Left renal cortex interstitium (tissue), 4 donors: ENCODE measurements at places on chromosomes 11 and 22.

DNA sequence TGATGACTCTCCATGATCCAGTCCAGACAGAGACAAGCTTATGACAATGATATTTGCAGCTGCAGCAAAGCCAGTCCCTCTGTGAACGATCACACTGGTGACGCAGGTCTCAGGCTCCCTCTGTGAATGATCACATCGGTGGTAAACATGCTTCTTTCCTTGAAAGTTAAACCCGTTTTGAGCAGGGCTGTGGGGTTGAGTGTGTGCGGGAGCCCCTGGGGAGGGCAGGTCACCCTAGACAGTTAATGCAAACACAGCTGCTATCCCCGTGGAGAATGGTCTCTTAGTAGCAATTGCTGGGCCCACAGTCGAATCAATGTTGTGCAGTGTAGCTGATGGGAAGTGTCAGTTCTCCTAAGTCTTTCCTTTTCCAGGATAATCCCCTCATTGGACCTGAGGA, 71.0 kb upstream of the KIRREL3 start:
- DNase-seq = no peak

- no peak for DNase-seq
Observed at GRCh38 chr11:121132211-121132976, 31.4 kb downstream of the TECTA start.

DNA sequence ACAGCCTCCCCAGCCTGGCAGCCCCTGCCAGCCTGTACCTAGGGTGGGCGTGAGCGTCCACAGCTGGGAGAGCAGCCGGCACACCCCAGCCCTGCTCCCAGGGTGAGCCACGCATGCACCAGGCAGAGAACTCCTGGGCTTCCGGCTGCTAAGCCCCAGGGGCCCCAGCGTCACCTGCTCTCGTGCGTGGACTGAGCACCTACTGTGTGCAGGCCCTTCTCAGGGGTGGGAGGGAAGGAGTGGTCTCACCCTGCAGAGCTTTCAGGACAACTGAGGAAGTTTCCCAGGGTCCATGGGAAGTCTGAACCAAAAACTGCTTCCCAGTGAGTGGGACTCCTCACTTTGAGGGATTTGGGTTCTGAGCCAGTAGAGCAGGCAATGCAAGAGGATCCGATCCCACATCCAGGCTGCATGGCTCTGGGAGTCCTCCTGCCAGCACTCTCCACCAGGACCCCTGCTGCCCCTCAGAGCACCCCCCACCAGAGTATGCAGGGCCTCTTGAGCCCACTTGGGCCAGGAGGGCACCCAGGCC, 47.1 kb upstream of the PRODH start:
- no peak for DNase-seq

GRCh38 chr22:41201141-41201540, 4.0 kb upstream of the L3MBTL2 start:
- no peak for DNase-seq

- DNase-seq = no peak
Observed at GRCh38 chr11:87600938-87601337, 563.2 kb downstream of the TMEM135 start.

DNA sequence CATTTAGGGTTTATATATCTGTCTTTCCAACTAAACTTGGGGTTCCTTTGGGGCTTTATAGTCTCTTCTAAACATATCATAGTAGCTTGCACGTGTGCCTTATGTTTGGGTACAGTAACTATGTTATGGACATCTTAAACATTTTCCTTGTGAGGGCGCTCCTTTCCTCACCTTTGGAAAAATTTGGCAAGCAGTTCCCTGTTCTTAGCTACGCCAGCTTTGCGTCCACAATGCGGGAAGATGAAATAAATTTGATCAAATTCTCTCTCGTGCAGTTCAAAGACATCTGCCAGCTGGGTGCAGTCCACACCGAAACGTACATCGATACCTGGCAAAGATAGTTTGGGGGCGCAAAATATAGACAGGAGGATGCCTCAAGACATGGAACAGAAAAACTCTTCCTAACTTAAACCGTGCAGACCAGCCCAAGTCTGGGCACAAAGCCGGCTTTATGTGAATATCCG, 548 bp downstream of the FDXACB1 start:
- no peak for DNase-seq

DNA sequence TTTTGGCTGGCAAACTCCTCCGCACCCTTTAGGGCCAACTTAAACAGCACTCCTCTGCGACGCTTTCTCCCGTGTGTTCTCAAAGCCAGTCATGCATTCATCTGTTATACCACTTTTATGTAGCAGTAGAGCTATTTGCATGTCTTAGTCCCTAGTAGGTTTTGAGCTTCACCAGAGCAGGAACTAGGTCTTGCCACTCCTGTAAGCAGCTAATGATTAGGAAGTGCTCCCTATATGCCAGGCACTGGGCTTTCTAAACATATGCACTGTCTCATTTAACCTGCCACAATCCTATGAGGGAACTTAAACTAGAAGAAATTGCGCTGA, 180.8 kb downstream of the DBX1 start:
- no peak for DNase-seq

GRCh38 chr11:122668562-122669090, 13.1 kb downstream of the UBASH3B start:
- DNase-seq = no peak

- no peak for DNase-seq
Observed at GRCh38 chr22:27880778-27881394, 38.2 kb downstream of the PITPNB start.

DNA sequence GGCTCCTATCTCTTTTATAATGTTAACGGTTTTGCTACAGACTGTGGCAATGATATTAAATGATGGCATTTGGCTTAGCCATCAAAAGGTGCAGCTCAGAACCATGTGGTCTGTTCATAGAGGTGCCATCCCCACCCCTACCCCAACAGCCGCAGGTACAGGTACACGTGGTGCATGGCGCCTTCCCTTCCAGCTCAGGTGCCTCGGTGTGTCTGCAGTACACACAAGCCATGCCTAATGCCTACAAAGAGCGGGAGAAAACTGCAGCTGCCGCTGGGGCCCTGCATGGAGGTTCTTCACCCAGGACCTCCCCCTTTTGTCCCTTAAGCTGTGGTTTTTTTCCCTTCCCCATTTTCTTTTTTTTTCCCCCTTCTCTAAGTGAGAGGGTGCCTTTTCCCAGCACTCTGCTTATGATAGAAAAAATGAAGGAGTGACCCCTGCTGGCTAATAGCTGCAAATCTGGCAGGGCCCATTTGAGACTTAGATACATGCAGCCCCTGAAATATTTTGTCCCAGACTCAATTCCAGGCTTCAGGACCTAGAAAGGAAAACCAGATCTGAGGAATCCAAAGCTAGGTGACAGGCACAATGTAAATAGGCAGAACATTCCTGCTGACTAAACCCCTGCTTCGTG, 6.5 kb downstream of the OR52M1 start:
- DNase-seq = no peak

DNA sequence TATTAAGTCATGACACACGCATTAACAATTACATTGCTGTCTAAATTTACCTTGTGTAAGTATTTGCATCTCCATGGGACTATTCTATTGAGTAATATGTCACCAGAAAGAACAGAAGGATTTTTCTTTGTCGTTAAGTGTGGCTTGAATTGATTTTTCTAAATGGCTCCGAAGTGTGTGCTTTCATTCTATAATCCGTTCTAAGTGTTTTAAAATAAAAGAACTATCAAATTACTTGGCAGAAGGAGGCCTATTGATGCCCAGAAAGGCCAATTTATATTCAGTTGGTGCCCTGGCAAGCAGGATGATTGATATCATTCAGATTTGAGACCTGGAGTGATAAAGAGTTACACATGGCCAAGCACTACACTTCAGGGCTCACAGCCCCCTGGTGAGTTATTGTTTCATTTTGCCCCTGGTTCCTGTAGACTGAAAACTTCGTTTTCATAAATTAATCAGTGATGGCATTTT, 538.9 kb upstream of the ANO5 start:
- DNase-seq = no peak

- DNase-seq = no peak
Observed at GRCh38 chr11:124467381-124467927, 22.0 kb upstream of the OR8B8 start.

GRCh38 chr11:105203569-105204240, 64.1 kb upstream of the CARD18 start:
- no peak for DNase-seq

DNA sequence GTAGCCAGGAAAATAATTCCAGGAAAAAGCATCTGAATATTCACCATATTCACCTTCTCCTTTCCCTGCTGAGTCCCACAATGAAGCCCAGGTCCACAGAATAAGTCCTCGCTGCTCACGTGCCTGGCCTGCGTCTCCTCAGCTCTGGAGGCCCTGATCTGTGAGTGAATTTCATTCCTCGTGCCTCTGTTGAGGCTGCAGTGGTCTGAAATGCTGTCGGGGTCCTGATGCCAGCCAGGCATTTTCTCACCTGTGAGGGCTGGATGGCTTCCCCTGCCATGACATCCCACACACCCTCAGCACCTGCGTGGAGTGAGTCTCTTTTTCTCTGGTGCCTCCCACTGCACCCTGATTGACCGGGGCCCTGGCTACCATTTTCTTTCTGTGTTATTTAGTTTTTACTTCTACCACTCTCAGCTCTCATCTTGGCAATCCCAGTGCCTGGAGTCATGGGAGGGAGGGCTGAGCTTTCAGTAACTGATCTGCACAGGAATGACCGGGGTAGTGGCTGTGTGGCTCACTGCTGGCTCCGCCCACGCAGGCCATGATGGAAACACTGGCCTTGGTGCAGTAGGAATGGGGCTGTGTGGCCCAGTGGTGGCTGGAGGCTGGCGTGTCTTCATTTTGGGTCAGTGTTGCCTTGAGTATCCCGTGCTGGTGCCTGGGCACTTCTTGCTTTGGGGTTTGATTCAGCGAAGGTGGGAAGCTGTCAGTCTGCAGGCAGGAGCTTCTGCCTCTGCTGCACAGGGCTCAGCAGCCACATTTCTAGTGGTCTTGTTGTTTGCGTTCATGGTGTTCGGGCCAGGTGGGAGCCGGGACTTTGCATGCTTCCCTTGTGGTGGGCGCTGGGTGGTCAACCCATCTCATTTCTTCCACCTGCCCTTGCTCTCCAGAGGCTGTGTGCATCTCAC, 807.2 kb downstream of the TBC1D22A start:
- DNase-seq = no peak

GRCh38 chr22:31676700-31677099, 14.7 kb upstream of the PISD start:
- DNase-seq = peak; percentile 73

DNA sequence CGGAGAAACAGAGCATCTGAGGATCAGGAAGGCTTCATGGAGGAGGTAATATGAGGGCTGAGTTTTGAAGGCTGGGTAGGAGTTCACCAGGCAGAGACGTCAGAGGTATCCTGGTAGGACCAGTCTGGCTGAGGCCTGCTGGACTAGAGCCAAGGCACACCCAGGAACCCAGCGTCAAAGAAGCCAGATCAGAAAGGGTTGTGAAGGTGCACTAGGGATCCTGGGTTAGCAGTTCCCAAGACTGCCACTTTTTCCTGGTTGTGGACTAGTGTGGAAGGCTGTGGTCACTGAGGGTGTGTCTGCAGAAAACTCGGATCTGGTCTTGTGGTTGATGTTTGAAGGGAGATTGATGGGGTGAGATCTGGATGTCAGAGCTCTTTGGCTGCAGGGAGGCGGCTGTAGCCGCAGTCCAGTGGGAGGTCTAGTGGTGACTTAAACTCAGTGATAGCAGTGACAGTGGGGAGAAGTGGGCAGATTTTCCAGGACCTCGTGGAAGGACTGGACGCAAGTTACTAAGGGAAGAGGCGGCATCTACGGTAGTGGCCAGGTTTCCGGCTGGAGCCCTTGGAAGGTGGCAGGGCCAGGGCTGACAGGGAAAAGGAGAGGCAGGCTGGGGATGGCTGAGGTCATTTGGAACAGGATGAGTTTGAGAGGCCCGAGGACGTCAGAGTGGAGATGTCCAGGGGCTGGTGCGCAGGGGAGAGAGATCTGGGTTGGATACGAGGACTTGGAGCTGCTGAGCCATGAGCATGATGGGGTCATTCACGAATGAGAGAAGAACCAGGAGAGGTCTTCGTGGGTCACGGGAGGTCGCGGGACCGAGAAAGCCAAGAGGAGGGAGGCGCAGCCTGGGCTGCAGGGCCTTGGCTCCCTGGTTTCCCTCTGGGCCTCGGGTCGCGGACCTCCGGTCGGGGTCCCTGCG, 10.9 kb downstream of the RELA start:
- DNase-seq = no peak

- DNase-seq = no peak
Observed at GRCh38 chr11:127133061-127133460, 132.5 kb upstream of the KIRREL3 start.

DNA sequence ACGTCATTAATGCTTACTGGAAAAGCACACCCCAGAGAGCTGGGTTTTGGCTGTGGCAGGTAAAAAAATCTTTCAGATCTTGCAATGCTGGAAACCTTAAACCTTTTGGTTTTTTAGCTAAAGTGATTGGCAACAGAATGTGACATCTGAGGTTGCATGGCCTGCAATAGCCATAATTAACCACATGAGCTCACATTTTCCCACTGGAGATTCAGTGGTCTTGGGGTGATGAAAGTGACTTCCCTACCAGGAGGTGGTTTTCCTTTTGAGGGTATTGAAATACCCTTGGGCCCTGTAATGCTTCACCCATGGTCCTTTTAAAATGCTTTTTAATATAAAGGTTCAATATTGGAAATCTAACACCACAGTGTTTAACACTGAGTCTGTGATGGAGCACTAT, 192.8 kb downstream of the WNT11 start:
- no peak for DNase-seq

DNA sequence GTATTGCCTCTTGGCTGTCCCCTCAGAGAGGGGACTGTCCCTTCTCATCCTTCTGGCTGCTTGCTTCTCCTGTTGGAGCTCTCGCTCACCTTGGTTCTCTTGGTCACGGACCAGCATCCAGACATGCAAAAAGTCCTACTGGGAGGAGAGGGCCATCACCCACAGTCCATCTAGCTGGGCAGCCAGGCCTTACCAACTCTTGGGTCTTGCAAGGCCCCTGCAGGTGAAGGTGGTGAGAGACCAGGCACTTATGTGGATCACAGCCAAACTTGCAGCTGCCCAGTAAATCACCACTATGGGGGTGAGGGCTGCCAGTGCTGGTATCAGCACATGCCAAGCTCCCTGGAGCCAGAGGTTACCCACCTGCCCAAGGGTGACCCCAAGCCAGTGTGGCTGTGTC, 36.3 kb downstream of the KCNQ1OT1 start:
- no peak for DNase-seq

DNA sequence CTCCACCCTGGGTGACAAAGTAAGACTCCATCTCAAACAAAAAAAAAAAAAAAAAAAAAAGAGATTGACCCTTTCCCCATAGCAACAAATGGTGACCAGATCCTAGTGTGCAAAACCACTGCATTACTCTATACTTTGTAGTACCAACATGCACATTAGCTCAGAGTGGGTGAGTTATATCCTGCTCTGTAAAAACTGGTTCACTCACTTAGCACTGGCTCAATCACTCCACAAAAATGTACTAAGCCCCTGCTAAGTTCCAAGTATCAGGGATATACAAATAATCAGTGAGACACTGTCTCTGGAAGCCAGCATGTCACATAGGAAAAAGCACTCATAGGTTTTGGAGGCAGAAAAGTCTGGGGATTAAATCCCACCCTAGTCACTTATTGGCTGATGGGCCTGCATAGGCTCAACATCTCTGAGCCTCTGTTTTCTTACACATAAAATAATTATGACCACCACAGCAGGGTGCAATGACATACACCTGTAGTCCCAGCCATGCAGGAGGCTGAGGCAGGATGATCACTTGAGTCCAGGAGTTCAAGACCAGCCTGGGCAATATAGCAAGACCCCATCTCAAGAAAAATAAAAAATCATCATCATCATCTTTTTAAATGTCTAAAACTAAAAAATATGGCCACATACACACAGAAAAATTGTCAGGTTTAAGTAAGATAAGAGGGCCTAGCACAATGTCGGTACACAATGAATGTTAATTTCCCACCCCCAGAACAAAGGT, 11.9 kb downstream of the FAM168A start:
- no peak for DNase-seq

- DNase-seq = no peak
Observed at GRCh38 chr11:128616161-128616560, 28.8 kb upstream of the ETS1 start.
